NCI-H1417 (cell line): ENCODE measurements at places on chromosomes 3 and 15.

DNA sequence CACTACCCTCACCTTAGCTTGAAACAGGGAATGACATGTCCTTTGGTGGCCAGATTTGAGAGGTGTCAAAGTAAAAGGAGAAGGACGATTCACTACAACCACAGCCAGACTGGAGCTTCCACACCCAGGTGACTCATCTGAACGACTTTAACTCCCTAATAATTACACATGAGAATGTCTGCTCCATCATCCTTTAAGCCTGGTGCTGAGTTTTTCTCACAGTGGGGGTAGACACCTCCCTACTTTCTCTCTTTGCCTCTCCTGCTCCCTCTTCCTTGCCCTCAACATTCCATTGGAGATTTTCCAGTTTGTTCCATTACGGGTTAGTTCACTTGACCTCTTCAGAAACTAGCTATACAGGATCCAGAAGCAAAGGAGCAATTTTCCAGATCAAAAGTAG lies 154.3 kb upstream of the BHLHE40 start:
- no peak for DNase-seq

DNA sequence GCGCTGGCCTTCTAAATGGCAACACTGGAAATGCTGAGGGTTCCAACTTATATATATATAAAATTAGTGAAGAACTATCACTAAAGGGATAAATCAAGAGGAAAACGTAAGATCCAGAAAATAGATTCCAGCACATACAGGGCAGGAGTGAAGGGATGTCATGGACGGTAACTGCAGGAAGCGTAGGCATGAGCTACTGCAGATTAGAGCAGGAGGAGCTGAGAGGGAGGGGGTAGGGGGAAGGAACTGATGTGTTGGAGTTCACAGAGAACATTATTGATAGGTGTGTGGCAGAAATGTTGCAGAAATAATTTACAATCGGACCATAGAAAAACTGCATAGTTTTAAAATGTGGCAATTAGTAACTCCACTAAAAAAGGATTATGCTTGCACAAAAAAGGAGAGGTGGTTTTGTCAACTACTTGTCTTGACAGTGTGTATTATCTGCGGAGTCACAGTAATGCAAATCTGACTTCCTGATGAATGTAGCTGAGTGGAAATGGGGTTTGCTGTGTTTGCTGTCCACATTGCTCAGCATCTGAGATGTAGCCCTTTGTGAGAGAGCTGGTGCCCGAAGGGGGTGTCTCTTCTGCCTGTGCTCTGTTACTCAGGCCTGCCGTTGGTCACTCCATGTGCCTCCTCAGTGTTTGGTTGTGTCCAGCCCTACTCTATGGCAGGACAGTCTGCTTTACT lies 61.2 kb downstream of the PAK2 start:
- no peak for DNase-seq

DNA sequence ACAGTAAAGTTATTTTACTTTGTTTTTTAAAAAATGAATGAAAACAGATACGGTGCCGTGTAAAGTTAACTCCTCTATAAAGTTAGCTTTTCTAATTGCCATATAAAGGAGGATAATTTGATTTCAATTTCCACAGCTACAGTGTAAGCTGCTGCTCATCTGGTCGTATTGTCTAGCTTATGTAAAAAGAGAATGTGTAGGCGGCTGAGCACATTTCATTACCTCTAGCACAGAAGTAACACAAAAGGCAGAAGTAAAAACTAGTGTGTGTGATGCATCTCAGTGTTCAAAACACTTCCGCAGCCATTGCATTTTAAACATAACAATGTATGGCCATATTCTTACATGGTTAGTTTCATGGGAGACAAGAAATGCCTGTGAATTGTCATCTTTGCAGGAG lies 105.0 kb upstream of the P2RY1 start:
- DNase-seq: no peak

GRCh38 chr15:34883633-34884032 lies 85.9 kb downstream of the AQR start:
- DNase-seq: no peak

DNA sequence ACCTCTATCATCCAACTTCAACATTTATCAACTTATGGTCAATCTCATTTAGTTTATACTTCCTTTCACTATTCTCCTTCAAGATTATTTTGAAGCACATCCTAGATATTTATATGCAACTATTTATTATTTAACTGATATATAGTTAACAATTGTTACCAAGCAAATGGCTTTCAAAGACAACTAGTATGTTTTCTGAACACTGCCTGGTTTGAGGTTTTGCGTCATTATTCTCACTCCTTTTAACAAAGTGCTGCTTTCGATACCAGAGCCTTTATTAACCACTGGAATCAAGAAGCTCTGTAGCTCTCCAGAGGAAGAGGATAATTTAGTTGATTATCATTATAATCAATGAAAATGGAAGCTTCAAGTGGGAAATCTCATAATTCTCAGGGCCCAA lies 19.6 kb downstream of the ZIC1 start:
- DNase-seq: no peak

- DNase-seq: no peak
These were observed 23.8 kb upstream of the IDH2 start for GRCh38 chr15:90126022-90126421.

DNA sequence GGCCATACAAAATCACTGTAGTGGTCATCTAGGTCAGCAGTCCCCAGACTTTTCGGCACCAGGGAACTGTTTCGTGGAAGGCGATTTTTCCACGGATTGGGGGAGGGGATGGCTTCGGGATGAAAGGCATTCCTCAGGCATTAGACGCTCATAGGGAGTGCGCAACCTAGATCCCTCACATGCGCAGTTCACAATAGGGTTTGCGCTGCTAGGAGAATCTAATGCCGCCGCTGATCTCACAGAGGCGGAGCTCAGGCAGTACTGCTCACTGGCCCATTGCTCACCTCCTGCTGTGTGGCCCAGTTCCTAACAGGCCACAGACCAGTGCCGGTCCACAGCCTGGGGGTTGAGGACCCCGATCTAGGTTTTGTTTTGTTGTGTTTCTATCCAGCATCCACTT lies 200.1 kb downstream of the SLC9A9 start:
- no peak for DNase-seq

DNA sequence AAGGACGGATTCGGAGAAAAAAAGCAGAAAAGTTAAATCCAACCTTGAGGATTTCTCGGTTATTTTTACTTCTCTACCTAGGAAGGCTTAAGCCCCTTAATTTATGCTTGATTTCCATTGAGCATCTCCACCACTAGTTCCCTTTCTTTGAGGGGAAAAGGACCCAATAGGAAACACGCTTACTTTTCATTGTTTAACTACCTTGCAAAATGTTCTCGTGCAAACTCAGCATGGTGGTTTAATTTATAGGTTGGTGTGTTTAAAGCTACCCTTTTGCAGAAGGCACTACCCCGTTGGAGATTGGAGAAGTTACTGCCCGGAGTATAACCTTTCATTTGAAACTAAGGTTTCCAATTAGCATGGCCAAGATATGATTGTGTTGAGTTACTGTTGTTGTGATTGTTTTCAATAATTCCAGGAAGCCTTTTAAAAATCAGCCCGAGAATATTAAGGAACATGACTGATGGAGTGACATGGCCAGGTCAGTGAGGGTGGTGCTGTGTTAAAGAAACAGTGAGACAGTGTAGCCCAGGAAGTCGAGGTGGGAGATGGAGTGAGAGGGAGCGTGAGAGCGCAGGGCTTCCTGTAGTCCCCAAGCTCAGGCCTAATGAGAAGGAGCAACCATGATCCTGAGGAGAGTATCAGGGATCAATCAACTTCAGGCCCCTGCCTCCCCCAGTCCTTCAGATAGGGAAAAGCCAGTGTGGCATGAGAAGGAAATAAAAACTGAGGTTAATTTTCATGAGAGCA lies 76.6 kb downstream of the AQP9 start:
- no peak for DNase-seq

GRCh38 chr15:42724276-42724675 lies 12.7 kb downstream of the CDAN1 start:
- no peak for DNase-seq

GRCh38 chr3:188007897-188008296 lies 146.1 kb upstream of the LPP start:
- DNase-seq: no peak
